DND-41 (cell line): ENCODE measurements at places on chromosomes 2 and 18.

- DNase-seq, result no peak
Observed at GRCh38 chr2:164593541-164593940, 27.7 kb downstream of the GRB14 start.

- DNase-seq, result no peak
Observed at GRCh38 chr2:100891906-100892642, 72.1 kb downstream of the NPAS2 start.

- DNase-seq, result no peak
Observed at GRCh38 chr2:165952085-165952484, 1.5 kb downstream of the TTC21B start.

DNA sequence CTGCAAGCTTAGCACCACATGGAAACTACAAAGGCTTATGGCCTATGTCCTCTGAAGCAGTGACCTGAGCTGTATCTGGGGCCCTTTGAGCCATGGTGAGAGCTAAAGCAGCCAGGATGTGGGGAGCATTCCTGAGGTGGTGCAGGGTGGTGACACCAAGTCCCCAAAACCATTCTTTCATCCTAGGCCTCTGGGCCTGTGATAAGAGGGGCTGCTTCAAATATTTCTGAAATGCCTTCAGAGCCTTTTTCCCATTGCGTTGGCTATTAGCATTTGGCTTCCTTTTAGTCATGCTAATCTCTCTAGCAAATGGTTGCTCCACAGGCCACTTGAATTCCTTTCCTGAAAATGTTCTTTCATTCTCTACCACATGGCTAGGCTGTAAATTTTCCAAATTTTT lies 13.4 kb downstream of the CCDC150 start:
- DNase-seq, result no peak

DNA sequence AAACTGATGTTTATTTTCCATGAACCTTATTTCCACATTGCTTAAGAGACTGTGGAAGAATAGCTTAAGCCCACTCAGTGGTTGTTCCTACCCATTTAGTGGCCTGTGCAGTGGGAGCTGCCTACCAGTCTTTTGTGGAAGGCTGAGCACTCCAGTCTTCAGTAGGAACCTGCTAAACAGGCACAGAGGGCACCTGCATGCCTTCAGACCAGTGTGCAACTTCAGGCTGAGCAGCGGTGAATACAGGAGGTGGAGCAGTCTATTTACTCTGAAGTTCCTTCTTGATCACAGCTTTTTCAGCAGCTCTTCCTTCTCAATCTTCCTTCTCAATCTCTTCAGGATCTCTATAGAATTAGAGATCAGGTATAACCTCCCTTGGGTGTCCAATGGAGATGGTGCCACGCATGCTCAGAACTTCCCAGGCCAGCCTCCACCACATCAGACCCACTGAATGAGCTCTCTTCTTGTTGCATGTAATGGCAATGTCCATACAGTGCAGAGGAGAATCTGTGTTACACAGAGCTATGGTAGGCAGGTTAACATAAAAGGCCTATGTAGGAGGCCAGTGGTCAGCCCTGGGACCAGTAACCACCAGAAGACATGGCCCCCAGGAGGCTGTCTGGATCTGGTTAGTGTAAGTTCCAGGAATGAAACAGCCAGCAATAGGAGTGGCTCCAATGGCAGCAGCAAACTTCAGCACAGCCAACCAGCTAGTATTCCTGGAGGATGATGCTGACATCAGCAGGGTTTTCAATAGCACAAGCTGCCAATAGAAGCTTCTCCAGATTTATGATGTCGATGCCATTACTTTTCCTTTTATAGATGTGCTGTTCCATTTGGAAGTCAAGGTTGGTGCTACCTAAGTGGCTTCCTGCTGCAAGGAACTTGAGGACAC lies 47.9 kb upstream of the MAT2A start:
- no peak for DNase-seq

DNA sequence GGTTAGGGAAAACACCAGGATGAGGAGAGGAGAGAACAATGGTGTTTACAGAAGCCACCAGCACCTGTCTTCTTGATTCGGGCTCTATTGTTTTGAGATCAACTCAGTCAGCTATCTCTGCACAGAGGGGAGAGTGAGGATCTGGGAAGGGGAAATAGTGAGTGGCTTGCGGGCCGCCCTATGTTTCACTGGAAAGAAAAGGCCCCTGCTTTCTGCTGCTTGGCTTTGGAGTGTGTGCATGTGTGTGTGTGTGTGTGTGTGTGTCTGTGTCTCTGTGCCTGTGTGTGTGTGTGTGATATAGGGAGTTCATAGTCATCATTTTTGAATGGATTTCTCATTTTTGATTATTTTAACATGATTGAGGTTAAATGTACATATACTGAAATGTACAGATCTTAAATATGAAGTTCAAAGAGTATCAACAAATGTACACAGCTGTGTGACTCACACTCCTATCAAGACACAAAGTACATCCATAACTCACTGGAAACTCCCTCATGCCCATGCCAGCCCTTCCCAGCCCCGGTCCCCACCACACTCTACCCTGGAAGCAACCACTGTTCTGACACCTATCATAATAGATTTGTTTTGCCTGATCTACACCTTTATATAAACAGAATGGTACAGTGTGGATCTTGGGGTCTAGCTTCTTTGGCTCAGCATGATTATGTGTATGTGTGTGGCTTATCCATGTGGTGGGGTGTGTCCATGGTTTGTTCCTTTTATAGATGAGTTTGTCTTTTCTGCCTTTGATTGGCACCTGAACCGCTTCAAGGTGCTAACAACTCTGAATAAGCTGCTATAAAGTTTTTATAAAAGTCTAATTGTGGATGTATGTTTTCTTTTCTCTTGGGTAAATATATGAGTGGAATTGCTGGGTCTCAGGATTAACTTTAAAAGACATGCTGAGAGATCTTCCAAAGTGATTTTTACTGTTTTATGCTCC lies 258.3 kb downstream of the SETBP1 start:
- no peak for DNase-seq

- no peak for DNase-seq
Observed at GRCh38 chr2:170368370-170368769, 190.4 kb downstream of the MYO3B start.

- DNase-seq, result no peak
Observed at GRCh38 chr2:239711911-239712570, 311.2 kb upstream of the HDAC4 start.

GRCh38 chr2:19332503-19332902 lies 25.9 kb downstream of the OSR1 start:
- DNase-seq, result no peak

DNA sequence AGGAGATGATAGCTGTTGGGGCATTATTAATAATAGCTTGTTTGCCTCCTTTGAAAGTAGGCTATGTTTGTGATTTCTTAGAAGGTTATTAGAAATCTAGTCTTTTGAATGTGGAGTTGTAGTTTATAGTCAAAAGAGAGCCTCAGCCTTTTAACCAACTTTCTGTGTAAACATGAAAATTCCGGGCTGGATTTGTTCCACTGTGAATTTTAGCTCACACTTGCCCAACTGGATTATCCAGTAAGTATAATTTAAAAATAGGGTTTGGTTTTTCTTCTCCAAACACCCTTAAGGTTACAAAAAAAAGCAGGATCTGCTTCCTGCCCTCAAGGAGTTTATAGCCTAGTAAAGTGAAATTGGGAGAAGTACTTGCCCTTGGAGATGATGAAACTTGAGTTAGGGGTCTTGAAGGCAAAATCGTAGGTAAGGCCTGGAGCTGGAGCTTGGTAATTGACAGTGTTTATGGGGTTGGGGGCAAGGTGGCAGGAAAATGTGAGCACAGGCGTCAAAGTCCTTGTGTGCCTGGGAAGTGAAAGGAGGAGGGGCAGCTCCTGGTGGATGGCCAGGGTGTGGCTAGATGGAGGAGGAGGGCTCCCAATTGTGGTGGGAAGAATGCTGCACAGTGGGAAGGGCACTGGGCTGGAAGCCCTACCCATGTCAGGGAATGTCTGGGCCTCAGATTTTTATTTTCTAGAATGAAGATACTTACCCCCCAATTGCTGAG lies 21.3 kb downstream of the ITGA6 start:
- no peak for DNase-seq

DNA sequence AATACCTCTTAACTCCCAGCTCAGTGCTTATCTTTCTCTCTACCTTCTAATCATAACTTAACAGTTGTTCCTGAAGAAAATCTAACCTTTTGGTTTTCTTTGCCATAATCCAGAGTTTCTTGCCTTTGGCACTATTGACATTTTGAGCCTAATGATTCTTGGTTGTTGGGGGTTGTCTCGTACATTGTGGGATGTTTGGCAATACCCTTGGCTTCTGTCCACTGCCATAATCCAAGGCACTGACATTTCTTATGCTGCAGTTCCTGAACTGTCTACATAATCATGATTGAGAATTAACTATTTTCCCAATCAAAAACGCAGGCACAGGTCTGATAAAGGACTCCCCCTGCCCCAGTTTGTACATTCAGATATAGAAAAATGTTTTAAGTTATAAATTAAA lies 203.2 kb upstream of the MEX3C start:
- DNase-seq, result no peak

- no peak for DNase-seq
Observed at GRCh38 chr18:48839819-48840490, 110.8 kb downstream of the SMAD7 start.

- DNase-seq, result no peak
Observed at GRCh38 chr2:202545523-202545922, 89.2 kb upstream of the FAM117B start.

DNA sequence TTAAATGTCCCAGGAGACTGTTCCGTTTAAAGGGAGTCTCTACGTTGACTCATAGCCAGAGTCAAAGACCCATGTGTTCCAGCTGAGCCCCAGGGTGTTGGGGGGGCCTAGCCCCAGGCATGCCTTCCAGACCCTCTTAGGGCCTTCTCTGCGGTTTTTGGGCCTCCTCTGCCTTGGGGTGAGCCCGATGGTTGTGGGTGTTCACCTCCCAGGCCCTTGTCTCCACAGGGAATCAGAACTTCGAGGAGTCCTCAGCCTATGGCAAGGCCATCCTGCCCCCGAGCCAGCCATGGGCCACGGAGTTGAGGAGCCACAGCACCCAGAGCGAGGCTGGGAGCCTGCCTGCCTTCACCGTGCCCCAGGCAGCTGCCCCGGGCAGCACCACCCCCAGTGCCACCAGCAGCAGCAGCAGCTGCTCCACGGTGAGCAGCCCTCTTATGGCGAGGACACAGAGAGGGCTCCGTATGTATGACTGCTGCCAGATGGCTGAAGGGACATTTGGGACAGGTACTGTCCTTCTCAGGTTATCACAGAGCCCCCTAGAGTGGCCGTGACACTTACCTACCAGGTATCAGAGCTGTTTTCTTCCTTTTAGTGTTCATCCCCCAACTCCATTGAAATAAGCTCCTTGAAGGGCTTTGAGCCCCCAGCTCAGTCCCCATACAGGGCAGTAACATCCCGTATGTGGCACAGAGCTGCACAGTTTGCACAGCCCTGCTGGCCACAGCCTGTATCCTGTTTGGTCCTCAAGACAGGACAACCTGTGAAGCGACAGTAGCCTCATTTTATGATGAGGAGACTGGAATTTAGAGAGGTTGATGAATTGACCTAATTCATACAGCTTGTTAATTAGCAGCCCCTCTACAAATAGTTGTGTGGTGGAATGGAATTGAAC lies 80.7 kb downstream of the EPAS1 start:
- DNase-seq, result no peak
